ENCODE measurements at places on chromosomes 2 and 18. TPM values are rescaled to one million over a fixed set of nuclear protein-coding genes. Genes with fewer than 3 reads are reported as not detected.

GRCh38 chr2:139746901-139747300, 966.7 kb upstream of the NXPH2 start:
- no peak for DNase-seq

DNA sequence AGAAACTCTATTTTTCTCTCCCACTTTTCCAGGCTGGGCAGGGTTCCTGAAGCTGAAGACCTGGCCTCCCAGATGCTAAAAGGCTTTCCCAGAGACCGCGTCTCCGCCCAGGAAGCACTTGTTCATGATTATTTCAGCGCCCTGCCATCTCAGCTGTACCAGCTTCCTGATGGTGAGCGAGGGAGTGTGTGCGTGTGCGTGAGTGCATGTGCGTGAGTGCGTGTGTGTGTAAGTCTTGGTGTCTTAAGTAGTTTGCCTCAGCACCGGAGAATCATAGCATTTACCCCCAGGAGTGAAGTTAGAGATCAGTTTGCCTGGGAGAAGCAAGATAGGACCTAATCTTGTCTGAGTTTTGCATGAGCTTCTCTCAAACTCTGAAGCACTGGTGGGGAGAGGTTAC, 73.7 kb downstream of the CDK15 start:
- no peak for DNase-seq

GRCh38 chr18:80171054-80171872, 62.2 kb downstream of the ADNP2 start:
- peak; percentile 54 for DNase-seq

DNA sequence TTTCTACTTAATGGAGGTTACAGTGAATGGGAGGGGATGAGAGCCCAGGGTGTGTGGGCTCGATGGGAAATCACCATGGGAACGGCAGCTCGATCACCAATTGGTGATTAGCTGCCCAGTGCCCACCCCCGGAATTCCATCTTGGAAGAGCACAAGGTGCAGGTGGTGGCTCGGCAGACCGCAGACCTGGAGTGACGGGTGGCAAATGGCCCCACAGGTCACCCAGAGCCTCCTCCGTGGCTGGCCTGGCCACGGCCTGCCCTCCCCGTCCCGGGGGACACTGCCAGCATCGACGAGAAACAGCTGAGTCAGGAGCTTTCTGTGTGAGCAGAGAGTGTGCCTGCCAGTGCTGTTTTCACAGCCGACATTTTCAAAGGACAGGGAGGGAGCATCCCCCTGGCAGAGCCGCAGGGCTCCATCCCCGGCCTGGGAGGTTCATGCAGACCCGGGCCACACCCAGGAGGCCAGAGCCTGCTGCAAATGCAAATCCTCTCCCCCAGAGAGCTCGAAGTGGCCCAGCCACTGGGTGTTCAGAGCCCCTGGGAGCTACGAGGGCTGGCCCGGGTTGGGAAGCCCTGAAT, 176.4 kb upstream of the MYT1L start:
- DNase-seq: no peak

The COBLL1 gene
- 37.1 TPM for total RNA-seq

GRCh38 chr2:216658757-216659156, 25.5 kb downstream of the IGFBP2 start:
- no peak for DNase-seq

DNA sequence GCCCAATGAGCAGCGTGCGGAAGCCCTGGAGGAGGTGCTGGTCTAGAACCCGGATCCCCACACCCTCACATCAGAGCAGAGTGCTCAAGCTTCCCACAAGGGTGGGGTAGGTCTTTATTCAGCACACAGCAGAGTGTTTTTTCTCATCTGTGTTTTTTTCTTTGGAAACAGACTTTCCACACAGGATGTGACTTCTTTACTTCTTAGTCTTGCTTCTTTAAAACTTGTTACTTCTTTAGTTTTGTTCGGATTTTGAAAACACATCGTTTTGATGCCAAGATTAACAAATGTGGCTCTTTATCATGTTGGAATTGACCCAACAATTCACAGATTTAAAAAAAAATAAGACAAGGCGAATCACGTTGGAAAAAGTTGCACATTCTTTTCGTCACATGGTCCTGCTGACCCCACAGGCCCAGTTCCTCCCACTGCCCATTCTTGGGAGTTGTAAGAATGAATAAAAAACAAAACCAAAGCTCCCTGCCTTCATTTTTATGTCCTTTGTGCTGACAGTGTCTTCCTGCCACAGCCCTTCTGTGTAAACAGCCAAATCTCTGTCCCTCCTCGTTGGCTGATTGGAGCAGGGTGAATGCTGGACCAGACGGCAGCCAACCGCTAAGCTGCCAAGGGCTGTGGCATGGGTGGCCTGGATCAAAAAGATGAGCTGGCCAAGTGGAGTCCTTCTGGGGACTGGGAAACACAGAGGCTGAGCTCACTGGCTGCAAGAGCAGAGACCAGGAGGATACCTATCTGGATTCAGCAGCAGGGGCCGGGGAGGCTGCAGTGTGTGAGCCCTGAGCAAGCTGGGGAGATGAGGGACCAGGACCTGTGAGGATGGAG, 81.6 kb downstream of the TWIST2 start:
- no peak for DNase-seq

- DNase-seq: no peak
Observed at GRCh38 chr2:128799730-128800129, 481.1 kb upstream of the HS6ST1 start.

DNA sequence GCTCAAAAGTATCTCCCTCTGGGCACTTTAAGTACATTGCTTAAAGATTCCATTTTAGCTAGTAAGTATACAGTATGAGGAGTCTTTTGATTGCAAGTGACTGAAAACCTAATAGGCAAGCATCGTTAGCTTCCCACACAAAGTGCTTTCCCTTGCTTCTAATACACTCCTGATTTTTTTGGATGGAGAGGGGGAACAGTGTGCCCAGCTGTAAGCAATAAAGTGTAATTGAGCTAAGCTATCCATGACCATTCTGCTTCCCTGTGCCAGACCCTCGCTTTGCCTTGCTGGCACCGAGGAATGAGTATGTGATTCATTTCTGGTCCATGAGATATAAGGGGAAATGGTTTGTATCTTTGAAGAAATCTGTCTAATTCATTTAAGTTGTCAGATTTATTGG, 3.8 kb upstream of the ZNF24 start:
- no peak for DNase-seq

The NFE2L2 gene
- total RNA-seq: 135 TPM

The BZW1 gene
- total RNA-seq: 353 TPM

DNA sequence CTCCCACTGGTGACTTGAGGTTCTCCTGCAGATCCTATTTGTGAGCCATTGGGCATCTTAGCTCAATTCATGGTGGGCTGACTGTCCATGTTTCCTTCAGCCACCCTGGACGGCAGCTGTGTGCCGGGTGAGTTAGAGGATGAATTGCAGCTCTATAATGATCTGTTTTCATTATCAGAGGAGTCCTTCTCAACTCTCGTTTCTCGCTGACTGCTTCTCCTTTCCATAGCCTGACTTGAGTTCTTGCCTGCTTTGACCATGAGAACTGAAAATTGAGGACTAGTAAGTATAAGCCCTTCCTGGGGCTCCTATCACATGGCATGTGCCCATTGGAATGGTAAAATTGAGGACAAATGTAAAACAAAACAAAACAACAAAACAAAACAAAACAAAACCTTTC, 121.8 kb downstream of the CDC42EP3 start:
- DNase-seq: no peak

The SPP2 gene
- total RNA-seq: not detected

DNA sequence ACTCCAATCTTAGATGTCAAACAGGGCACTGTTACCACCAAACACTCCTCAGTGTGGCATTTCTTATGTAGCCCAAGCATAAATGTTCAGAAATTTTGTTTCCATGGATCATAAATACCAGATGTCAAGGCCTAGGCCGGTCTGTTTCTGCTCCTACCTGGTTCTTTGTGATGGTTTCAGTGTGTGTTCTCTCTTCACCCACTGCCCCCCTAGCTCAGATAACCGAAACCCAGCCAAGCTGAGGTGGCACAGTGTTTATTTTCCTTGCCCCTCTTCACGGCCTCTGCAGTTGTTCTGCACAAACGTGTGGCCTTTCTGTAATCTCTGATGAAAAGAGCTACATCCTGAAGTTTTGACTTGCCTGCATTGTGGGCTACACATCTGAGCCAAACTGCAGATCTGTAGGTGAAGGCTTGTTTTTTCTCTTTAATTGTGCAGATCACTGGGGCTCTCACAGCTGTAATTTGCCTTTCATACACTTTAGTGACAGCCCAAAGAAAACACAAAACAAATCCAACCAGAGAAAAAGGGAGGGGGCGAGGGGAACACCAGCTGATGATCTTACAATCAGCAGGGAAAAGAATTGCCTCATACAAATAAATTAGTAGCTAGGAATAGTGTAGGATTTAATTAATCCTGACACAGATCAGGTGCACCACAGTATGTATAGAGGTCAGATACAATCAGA, 99.1 kb downstream of the NRP2 start:
- no peak for DNase-seq

- DNase-seq: no peak
Observed at GRCh38 chr18:34221971-34222306, 2.8 kb downstream of the NOL4 start.

The RTP5 gene
- total RNA-seq: not detected

DNA sequence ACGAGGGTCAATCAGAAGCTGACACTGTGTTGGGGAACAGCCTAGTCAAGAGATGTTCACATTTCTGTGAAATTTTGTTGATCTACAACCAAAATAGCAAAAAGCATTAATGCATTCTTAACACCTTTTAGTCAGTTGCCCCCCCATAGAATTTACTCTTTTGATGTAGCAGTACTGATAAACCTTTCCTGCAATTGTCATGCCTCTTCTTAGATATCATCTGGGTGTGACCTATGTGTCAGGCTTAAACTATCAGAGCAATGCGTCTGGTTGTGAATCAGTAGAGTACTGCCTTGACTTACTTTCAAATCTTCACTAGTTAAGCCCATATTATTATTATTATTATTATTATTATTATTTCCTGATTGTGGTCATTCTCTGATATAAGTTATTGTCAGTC, 61.9 kb downstream of the GREB1L start:
- no peak for DNase-seq

DNA sequence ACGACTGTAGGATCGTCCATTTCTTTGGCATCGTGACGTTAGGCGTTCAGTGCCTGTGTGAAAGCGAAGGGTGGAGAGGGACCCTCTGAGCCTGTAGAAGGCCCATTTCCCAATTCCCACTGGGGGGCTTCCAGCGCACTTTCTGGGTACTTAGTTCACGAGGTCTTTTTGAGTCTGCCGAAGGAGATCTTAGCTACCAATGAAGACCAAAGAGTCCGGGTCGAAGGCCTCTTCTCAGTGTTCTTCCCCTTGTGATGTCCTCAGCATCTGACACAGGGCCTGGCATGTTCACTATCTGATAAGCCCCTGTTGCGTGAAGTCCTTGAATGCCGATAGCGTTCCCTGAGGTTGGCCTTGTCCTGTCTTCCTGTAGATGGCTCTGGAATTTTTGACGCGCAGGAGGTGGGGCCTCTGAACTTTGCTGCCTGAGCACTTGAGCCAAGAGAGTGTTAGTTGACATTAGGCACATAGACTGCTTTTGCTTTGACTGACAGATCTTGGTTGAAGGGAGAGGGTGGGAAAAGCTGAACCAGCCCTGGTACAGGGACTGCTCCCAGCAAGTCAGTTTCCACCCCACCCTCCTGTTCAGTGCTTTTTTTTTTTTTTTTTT, 52.8 kb downstream of the LDLRAD4 start:
- DNase-seq: no peak

- DNase-seq: no peak
Observed at GRCh38 chr2:100451092-100451491, 19.2 kb upstream of the NMS start.

The ZNF396 gene
- total RNA-seq: 2.0 TPM

The CCDC85A gene
- 0.20 TPM for total RNA-seq

The DPP10 gene
- not detected for total RNA-seq

DNA sequence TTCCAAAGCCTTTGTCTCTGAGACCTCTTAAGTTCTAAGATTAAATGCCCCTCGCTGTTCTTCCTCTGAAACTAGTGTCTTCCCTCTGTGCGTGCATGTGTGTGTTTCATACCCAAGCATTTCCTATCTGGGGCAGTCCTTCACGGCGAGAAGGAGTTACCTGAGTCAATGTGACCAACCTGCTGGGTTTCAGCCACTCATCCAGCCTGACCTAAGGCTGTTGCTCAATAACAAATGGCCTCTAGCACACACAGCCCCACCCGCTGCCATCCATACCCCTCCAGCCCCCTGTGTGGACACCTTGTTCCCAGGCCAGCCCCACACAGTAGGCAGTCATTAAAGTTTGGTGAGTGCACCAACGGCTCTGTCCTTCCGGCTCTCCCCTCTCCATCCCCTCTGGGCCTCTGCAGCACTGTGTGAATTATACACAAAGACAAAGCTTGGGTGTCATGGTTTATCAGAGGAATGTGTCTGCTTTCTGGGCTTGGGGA, 53.8 kb upstream of the FOSL2 start:
- DNase-seq: peak; percentile 52

The ARHGAP28 gene
- 3.0 TPM for total RNA-seq

The TYMS gene
- 57.0 TPM for total RNA-seq

GRCh38 chr2:174846941-174847938, 83.0 kb upstream of the CHRNA1 start:
- peak; percentile 91 for DNase-seq

DNA sequence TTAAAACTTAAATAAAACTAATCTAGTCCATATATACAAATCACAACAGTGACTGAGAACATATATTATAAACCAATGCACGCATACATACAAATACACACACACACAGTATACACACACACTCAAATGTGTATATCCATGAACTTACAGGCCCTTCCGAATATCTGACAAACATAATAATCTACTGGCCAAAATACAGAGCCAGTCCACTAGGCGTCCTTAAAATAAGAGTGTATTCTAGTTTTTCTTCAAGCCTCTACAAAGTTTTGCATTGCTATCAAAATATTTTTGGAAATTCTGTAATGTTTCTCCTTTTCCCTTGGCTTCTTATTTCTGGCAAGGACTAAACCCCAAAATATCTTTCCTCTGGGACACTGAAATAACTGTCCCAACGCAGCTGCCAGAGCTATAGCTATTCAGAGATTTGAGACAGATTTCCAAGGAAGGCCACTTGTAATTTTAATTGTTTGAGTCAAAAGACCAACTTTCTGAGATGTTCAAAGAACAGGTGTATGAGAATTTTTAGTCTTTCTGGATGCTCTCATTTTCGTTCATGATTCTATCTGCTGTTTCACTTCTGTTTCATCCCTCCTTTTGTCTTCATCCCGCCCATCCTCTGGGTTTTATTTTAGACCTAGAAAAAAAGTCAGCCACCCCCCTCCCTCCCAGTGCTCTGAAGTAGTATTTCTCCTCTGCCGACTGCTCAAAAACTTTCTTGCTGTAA, 24.1 kb upstream of the SP3 start:
- DNase-seq: no peak

The XPO1 gene
- total RNA-seq: 148 TPM

The SLC8A1 gene
- total RNA-seq: 1.7 TPM

The CYTIP gene
- total RNA-seq: not detected

The SIX3 gene
- not detected for total RNA-seq

The SERPINB3 gene
- total RNA-seq: 0.28 TPM

DNA sequence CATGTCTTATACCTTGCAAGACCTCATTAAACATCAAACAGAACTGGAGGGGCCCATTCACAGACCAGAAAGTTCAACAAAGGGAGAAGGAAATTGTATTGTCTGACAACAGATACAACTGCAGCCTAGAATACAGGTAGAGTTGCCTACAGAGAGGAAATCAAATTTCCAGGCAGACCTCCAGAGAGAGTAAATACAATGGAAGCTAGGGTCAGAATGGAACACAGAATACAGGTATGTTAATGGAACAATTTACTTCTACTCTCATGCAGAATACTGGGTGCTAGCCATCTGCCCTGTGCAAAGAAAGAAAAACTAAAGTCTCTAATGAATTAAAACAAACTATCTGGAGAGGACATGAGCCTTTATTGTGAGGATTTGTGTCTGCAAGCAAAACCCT, 31.6 kb upstream of the ALK start:
- no peak for DNase-seq

All from MCF 10A (cell line).